Activated CD4-positive, alpha-beta memory T cell treated with anti-CD3 and anti-CD28 coated beads for 36 hours (primary cell): ENCODE measurements at places on chromosomes 4 and X. TPM values are rescaled to one million over a fixed set of nuclear protein-coding genes. Genes with fewer than 3 reads are reported as not detected.

HERC6 gene
- 12.5 TPM for total RNA-seq

ASB9 gene
- total RNA-seq: 0.43 TPM

ADGRG4 gene
- total RNA-seq: not detected

ARX gene
- total RNA-seq: not detected

SUPT20HL1 gene
- not detected for total RNA-seq

AKAP14 gene
- total RNA-seq: not detected

GABRA4 gene
- not detected for total RNA-seq

TRIM61 gene
- 1.0 TPM for total RNA-seq

ZCCHC18 gene
- 0.77 TPM for total RNA-seq

TMEM31 gene
- 0.44 TPM for total RNA-seq

HELT gene
- total RNA-seq: not detected

IL21 gene
- total RNA-seq: 67.0 TPM

POU3F4 gene
- total RNA-seq: not detected

SPANXA2 gene
- total RNA-seq: not detected

RNF212 gene
- 0.87 TPM for total RNA-seq

TMEM271 gene
- total RNA-seq: not detected

SLC10A4 gene
- not detected for total RNA-seq
